Iris pigment epithelial cell (primary cell): ENCODE measurements at places on chromosomes 11 and 22.

- no peak for DNase-seq
Measured at GRCh38 chr11:68194675-68195294, 18.3 kb downstream of the KMT5B start.

DNA sequence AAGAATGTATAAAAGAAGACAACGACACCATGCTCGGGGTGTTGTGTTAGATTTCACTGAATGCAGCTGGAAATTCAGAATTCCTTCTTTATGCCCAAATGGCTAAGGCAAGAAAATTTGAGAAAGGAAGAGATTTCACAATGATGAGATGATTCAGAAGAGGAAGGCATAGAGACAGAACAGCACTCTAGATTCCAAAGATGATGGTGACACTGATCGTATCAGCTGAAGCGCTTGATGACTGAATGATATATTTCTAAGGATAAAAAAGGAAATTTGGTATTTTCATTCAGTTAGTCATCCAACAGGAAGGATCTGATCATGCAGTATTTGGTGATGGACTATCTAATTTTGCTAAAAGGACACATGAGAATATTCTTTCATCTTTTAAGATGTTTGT is 189.2 kb downstream of the EFCAB6 start:
- no peak for DNase-seq

DNA sequence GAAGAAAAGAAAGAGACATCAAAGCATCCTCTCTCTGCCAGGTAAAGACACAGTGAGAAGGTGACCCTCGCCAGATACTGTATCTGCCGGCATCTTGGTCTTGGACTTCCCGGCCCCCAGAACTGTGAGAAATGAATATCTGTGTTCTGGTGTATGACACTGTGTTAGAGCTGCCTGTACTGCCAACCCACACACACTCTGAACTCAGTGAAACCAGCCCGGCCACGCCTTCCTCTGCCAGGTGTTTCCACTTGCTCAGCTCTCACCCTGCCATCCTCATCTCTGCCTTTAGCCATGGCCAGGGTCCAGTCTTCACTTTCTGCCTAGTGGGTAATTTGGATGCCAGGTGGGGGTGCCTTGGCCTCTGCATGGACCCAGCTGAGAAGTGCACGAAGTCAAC is 24.0 kb downstream of the CBX7 start:
- no peak for DNase-seq

- peak; percentile 74 for DNase-seq
Measured at GRCh38 chr11:96062134-96062533, 138.2 kb upstream of the MTMR2 start.

GRCh38 chr11:104624021-104624420 is 274.2 kb downstream of the CASP12 start:
- peak; percentile 28 for DNase-seq

- no peak for DNase-seq
Measured at GRCh38 chr22:50363166-50363802, 20.2 kb downstream of the PPP6R2 start.

- no peak for DNase-seq
Measured at GRCh38 chr11:65928667-65929066, 9.4 kb downstream of the DRAP1 start.

GRCh38 chr11:66459138-66459778 is 7.4 kb upstream of the PELI3 start:
- peak; percentile 24 for DNase-seq

DNA sequence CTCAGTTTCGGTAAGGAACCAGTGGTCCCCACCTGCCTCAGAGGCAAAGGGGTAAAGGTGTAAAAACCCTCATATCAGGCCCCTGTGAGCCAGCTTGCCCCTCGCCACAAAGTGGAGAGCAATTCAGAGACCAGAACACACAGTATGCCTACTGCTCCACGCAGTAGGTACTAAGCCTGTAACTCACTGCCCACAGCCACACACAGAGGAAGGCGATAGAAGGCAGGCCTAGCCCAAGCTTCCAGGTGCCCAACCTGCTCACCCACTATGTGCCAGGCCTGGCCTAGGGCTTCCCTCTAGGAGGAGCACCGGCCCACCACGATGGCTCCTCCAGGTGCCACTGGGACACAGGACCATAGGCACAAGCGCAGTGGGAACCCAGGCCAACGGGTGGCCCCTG is 63.1 kb upstream of the TCF20 start:
- DNase-seq = no peak

GRCh38 chr11:47154616-47155570 is 21.8 kb downstream of the ARFGAP2 start:
- DNase-seq = no peak

- DNase-seq = peak; percentile 81
Measured at GRCh38 chr22:45504373-45505341, 2.0 kb downstream of the FBLN1 start.

GRCh38 chr11:46736146-46736545 is 17.1 kb downstream of the F2 start:
- no peak for DNase-seq

DNA sequence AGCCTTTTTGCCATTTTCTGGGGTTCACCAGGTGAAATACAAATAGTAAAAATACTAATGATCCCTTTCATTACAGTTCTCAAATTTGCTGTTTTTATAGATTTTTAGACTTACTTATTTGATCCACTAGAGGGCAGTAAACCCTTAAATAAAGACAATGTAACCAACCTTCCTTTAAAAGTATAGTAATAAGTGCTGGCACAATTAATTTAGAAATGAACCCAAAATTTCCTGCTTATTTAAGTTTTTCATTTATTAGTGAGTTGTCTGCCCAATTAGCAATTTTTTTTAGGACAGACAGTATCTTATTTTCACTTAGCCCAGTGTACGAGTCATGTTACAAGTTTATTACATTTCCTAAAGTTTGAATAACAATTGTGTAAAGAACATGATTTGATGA is 4.7 kb downstream of the DDIAS start:
- DNase-seq = peak; percentile 36

GRCh38 chr11:99682171-99682570 is 661.4 kb downstream of the CNTN5 start:
- DNase-seq = no peak

GRCh38 chr11:2587132-2587930 is 112.5 kb downstream of the KCNQ1OT1 start:
- DNase-seq = no peak
